Stimulated activated CD8-positive, alpha-beta memory T cell treated with anti-CD3 and anti-CD28 coated beads, Interleukin-7, amount 100 ng/mL, for 24 hours (primary cell): ENCODE measurements at places on chromosomes 12 and 14.

DNA sequence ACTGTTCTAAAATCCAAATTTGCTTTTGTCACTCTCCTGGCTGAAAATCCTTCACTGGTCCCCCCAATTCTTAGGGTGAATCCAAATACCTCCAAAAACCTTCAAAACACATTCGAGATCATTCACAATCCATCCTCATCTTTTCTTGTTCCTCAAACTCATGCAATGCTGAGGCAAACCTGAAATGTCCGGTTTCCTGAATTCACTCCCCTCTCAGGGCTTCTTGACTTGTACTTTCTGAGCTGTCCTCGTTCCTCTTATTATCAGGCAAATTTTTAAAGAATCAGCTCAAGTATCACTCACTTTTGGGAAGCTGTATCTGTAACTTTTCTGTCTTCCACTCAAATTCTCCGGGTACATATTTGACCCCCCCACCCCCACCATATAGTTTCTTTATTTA, 84.9 kb upstream of the DUSP6 start:
- no peak for DNase-seq

- DNase-seq, result no peak
Measured at GRCh38 chr12:104056419-104056972, 6.5 kb upstream of the GLT8D2 start.

GRCh38 chr12:103771466-103771865, 69.6 kb downstream of the NT5DC3 start:
- DNase-seq, result no peak

DNA sequence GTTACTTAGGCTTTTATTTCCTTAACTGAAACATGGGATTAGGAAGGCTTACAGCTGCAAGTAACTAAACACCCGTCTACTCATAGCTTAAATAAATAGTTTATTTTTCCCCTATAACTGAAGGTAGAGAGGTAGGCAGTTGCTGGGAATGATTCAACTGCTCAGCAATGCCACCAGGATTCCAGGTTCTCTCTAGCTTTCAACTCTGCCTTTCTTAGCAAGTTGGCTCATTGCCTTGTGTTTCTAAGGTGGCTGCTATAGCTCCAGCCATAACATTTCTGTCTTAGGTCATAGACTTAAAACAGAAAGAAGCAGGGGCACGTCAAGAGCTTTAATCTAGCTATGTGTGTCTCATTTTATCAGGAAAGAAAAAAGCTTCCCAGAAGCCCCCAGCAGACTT, 103.7 kb upstream of the MDM1 start:
- DNase-seq, result no peak

DNA sequence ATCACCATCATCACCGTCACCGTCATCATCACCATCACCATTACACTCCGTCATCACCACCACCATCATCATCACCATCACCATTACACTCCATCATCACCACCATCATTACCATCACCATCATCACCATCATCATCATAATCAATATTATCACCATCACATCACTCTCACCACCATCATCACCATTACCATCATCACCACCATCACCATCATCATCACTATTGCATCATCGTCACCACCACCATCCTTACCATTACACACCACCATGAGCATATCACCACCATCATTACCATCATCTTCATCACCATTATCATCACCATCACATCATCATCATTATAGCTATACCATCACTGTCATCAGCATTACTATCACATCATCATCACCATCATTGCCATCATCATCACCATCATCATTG, 93.7 kb downstream of the KIF26A start:
- DNase-seq, result no peak

DNA sequence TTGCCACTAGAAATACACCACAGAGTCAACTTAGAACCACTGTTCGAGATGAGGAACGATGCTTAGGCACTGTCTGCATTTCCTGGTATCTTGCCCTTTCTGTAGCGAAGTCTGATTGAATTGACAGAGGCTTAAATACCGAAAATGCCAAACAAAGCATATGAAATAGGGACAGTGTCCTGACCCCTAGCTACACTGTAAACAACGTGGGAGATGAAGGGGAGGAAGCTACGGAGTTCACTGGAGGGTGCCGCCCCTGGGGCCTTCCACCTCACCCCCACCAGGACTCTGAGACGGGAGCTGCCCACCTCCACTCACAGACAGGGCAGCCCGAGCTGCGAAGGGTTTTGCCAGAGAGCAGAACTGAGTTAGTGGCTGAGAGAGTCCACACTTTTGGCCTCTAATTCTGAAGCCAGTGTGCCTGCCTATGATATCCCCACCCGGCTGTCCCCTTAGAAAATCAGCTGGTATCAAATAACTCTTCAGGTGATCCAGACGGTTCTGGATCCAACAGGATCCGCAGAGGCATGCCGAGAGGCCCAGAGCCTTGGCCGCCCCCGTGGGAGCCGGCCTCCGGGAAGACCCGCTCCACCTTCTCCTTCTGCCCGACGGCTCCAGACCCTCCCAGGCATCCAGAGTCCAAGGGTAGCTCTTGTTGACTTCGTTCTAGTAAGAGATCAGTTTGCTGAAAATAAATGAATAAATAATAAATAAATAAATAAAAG, 230.7 kb upstream of the DIO3 start:
- DNase-seq, result no peak

DNA sequence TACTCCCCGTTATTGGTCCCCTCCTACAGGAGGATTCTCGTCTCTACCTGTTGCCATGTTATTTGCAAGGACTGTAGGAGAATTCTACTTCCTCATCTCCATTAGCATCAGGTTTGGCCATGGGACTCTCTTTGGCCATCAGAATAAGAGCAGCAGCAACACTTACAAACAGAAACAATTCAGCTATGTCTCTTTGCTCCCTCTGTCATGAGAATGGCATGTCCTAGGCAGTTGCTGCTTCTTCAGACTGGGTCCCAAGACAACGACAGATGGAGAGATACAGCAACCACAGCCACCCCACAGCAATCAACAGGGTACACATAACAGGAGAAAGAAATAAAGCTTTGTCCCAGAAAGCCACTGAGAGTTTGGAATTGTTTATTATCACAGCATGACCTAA, 19.7 kb downstream of the SLC41A2 start:
- no peak for DNase-seq

DNA sequence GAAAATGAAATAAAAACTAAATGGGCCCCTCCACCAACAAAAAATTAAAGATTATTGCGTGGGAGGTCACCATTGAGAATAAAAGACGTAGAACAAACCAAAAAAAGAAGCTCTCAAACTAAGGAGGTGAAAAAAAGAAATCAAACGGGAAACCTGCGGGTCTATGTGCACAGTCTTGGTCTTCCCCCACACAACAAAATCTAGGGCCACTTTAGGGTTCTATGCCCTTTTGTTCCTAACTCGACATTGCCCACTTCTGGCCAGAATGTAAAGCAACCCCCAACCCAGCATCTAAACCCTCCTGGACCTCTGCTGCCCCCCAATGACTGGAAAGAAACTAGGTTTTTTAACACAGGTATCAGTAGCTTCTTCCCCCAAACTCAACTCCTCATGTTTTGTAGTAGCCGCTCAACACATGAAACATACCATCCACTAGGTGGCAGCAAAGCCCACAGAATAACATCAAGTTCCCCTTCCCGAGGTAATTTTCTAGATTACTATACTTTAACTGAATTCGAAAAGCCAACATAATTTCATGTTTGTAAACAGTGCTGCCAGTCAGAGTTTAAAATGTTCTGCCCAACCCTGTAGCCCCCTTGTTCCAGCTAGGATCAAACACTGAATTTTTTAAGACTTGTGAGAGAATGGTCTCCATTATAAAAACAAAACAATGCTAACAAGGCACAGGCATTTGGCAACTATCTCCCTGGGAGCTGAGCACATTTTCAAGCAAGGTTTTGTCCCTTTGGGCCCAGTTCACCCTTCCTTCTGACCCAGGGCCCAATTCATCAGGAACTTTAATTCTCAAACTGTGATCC, 18.7 kb downstream of the DAD1 start:
- no peak for DNase-seq

- no peak for DNase-seq
Measured at GRCh38 chr14:101780390-101780789, 18.9 kb downstream of the PPP2R5C start.

GRCh38 chr14:30420515-30420914, 138.4 kb upstream of the G2E3 start:
- DNase-seq, result no peak
